ENCODE measurements at places on chromosomes 6 and 20. TPM values are rescaled to one million over a fixed set of nuclear protein-coding genes. Genes with fewer than 3 reads are reported as not detected.

GRCh38 chr6:111260570-111261298, 173.4 kb downstream of the SLC16A10 start:
- ATAC-seq = no peak

GRCh38 chr6:92559003-92559402, 860.4 kb downstream of the EPHA7 start:
- ATAC-seq = no peak

DNA sequence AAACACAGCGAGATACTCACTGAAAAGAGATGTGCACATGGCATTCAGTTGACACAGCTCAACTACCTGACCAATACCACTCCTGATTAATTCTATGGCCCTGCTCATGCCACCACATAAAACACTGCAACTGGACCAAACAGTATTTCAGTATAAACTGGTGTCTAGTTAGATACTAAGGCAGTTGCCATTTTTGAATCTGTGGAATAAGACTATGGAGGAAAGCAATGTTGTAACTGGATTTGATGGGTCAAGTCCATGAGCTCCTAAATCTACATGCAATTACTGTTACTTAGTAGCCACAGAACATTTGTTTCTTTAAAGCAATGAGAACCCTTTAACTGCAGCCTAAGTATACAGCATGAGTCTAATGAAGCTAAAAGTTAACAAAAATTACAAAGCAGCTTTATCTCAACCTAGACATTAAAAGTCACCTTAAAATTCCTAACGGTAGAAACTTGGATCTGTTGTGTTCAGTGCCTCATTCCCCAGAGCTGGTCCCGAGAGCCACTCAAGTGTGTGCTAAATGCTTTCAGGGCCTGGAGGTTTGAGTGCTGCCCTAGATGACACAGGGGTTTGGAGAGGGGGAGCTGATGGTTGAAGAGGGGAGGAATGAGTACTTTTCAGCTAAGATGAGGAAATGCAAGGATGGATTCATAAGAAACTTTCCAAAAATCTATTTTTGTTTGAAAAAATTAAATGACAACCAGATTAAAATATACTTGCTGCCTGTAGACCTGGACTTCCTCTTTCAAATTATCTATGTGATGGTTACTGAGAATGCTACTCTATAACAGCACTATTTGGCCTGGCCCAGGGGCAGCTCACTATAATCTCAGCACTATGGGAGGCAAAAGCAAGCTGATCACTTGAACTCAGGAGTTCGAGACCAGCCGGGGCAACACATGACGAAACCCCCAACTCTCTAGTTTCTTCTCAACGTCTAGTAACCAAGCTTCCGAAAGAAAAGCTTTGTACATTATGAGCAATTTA, 15.6 kb downstream of the SNX5 start:
- no peak for ATAC-seq

DNA sequence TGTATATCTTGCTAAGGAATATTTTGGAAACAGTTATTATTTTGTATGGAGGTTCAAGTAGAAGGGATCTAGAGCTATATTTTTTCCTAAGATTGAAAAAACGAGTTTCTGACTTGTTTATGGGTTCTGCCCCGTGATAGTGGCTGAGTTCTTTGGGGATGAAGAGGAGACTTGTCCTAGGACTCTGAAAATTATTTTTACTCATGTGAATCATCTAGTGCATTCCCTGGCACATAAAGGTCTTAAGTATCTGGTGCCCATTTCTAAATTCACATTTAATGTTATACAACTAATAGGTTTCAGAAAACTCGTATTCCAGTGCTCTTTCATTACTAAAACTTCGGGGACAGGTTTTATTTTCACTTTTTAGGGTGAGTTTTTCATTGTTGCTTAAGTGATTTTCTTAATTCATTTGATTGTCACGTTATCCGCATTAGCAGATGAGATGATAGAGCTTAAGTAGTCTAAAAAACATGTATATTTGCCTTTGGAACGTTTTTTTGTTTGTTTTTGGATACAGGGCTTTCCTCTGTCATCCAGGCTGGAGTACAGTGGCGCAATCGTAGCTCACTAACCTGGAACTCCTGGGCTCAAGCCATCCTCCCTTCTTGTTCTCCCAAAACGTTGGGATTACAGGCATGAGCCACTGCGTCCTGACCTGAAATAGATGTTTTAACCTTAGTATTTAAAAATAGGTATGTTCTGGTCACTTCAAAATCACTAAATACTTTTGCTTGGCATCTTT, 2.1 kb downstream of the NFYA start:
- no peak for ATAC-seq

- no peak for ATAC-seq
Observed at GRCh38 chr20:52619101-52619500, 353.1 kb upstream of the TSHZ2 start.

DNA sequence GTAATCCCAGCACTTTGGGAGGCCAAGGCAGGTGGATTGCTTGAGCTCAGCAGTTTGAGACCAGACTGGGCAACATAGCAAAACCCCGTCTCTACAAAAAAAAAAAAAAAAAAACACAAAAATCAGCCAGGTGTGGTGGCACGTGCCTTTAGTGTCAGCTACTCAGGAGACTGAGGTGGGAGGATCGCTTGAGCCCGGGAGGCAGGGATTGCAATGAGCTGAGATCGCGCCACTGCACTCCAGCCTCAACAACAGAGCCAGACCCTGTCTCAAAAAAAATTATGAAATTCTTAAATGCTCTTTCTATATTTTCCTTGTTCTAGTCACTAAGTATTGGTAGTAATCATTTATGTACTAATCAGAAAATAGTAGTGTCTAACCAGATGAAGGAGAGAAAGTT, 30.6 kb downstream of the SYTL3 start:
- ATAC-seq = no peak

GRCh38 chr6:99522531-99522930, 7.3 kb upstream of the USP45 start:
- no peak for ATAC-seq

GRCh38 chr6:132058975-132059374, 107.8 kb upstream of the CCN2 start:
- no peak for ATAC-seq

Gene LAMA4
- 8.0 TPM for total RNA-seq

- no peak for ATAC-seq
Observed at GRCh38 chr6:100487638-100488037, 22.9 kb upstream of the SIM1 start.

DNA sequence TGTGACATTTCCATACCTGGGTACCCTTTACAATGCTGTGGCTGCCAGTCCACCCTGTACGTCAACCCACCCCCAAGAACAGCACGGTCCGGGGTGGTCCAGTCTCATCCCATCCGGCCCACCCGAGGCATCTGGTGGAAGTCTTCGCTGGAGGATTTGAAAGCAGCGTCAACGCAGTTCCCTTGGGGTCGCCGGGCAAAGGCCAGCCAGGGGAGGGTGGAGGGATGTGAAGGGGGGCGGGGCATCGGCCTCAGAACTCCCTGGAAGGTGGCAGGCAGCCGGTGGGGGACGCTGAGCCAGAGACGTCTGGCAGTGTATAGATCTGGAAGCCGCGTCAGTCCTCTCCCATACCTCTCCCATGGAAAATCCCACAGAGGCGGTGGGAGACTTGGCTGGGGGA, 1944.0 kb upstream of the DEFB115 start:
- ATAC-seq = no peak

Gene SYCP2
- total RNA-seq = 0.60 TPM

Gene OR12D3
- not detected for total RNA-seq

DNA sequence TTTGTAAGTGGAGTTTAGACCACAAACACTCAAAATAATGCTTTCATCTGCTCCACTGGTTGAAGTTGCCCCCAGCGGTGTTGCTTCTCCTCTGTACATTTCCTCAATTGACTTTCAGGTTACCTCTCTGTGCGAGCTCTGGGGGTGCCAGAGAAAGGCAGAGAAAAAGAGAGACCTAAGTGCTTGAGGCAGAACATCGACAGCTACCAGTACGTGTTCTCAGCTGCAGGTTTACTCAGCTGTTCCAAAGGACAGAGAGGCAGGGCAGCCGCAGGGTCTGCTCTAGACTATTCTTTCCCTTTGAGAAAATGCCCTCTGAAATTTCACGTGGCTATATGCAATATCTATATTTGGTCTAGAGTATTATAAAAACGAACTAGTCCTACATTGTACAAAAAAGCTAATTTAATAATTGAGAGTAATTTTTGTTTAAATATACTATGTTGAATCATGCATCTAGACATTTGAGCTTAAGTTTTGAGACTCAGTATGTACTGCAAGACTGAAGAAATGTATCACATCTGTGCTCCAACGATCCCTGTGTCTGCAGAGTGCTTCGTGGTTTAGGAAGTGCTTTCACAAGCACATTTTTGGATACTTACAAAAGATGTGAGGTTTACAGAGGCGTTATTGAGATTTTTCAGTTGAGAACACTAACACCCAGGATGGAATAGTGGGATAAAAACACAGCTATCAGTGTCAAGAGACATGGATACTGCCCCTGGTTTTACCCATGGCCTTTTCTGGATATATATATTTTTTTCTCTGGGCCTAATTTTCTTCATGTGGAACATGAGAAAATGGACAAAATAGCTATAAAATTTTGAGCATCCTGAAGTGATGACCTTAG, 453.6 kb upstream of the FLRT3 start:
- ATAC-seq = no peak

Gene BRPF3
- 14.5 TPM for total RNA-seq

Gene WFDC5
- total RNA-seq = 4.3 TPM

DNA sequence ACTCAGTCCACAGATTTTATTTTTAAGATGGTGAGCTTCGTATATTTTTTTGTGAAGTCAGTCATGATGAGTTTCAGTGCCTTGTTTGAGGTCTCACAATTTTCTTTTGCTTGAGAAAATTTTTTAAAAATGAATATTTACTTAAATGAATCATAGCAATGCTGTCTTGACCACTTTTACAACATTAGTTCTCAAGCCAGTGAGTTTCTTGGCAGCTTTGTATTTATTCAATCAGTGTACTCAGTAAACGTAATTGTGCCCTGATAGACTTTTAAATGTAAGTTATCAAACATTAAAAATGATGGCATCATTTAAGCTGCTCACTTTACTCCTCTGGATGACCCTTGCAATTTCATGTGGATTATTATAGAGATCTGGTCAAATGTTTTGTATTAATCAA, 261.4 kb downstream of the KHDC1L start:
- no peak for ATAC-seq

- ATAC-seq = no peak
Observed at GRCh38 chr20:18815194-18815942, 1.8 kb downstream of the SCP2D1 start.

- no peak for ATAC-seq
Observed at GRCh38 chr6:91730710-91731109, 1143.8 kb upstream of the MAP3K7 start.

DNA sequence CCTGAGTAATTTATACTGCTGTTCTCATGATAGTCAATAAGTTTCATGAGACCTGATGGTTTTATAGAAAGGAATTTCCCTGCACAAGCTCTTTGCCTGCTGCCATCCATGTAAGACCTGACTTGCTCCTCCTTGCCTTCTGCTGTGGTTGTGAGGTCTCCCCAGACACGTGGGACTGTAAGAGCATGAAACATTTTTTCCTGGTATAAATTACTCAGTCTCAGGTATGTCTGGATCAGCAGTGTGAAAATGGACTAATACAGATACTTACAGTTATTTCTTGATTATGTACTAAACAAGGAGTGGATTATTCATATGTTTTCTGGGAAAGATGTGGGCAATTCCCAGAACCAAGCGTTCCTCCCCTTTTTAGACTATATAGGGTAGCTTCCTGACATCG, 1.9 kb upstream of the TRIM38 start:
- ATAC-seq = no peak

DNA sequence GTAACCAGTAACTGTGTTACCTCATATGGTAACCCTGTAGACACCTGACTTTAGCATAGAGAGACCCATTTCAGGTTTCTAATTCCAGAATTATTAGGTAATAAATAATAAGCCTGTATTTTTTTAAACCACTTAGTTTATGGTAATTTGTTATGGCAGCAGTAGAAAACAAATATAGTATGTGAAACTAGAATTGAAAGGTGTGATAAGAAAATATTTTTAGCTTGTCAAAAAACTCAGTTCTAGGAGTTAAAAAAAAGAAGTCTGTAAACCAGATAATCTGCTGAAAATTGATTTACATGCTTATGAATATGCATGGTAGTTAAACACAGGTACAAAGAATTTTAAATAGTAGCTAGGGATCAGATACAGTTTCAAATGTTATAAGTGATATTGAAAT, 695.0 kb upstream of the GJE1 start:
- no peak for ATAC-seq

DNA sequence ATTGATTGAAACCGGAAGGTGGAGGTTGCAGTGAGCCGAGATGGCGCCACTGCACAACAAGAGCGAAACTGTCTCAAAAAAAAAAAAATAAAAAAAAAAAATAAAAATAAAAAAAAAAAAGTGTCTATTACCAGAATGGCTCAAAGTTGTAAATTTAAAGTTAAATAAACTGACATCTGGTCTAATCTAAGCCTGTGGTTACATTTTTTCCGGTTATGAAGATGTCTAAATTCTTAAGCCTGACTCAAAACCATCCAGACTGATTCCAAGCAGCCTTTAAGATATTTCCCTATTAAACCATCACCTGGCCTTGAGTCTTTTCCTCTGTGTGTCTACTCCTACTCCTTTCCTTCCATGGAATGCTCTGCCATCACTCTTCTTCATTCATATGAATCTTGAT, 371.7 kb upstream of the RUNX2 start:
- no peak for ATAC-seq

- no peak for ATAC-seq
Observed at GRCh38 chr6:35518566-35519312, 6.0 kb upstream of the TULP1 start.

DNA sequence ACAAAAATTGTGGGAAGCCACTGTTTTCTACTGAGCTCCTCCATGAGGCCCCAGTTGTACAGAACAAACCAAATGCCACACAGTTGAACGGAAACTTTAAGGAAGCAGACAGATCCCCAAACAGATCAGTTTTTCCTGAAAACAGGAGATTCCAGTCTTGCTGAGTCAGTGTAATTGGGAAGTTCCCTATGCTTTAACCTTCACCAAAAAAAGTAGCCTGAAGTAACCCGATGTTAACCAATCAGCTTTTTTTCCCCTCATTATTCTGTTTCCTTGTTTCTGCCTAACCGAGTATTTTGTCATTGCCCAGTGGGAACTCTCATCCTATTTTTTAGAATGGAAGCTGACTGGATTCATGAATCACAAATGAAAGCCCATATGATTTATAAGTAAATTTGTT, 36.7 kb downstream of the MARCKS start:
- no peak for ATAC-seq

DNA sequence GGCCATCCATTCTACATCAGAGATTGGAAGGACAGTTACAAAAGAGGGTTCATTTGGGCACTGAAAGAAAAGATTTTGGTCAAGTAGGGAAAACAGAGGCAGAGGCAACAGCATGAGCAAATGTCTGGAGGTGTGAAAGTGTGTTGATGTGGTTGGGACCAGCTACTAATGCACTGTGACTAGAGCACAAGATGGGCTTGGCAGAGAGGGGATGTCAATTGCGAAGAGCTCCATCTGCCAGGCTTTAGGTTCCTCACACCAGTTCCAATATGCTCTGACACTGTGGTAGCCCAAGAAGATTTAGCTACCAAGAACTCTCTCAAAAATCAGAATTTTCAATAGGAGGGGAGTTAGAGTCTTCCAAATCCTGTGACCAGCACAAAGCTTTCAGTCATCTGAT, 42.1 kb downstream of the TRAF3IP2 start:
- no peak for ATAC-seq

GRCh38 chr20:11727708-11728107, 190.0 kb upstream of the BTBD3 start:
- ATAC-seq = no peak

All from esophagus mucosa (tissue), 1 donor.